ENCODE measurements at places on chromosomes 3 and 15.

DNA sequence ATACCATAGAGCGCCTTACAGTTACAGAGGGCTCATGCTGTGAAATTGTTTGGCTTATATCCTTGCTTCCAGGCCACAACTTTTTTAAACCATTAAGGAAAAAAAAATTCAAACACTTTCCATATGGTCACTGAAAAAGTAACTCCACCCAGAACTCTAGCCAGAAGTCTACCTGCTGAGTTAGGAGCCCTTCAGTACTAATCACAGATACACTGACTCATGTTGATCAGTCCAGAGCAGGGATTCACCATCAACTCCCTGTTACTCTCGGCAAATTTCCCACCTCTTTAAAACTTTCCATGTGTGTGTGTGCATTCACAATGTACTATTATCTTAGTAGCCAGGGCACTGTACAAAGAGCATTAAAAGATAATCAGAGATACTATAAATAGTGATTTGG is 372.8 kb downstream of the MAGI1 start:
- no peak for DNase-seq

- DNase-seq, result no peak
Observed at GRCh38 chr3:126509597-126510307, 7.8 kb downstream of the UROC1 start.

DNA sequence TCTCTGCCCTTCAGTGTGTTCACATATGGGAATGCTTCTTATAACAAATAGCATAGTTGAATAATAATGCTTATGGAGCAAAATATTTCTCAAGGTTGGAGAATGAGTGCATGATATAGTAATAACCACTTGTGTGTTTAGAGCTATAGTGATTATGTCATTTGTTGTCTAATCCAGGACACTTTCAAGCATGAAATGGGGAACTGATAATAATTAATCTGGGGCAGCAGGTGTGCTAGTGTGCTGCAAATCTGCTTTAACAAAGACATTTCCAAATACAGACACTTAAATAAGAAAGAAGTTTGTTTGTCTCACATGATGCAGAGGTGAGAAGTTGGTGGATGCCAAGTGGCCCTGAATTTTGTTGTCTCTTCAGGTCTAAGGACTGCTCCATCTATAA is 579.3 kb upstream of the GRM7 start:
- no peak for DNase-seq

DNA sequence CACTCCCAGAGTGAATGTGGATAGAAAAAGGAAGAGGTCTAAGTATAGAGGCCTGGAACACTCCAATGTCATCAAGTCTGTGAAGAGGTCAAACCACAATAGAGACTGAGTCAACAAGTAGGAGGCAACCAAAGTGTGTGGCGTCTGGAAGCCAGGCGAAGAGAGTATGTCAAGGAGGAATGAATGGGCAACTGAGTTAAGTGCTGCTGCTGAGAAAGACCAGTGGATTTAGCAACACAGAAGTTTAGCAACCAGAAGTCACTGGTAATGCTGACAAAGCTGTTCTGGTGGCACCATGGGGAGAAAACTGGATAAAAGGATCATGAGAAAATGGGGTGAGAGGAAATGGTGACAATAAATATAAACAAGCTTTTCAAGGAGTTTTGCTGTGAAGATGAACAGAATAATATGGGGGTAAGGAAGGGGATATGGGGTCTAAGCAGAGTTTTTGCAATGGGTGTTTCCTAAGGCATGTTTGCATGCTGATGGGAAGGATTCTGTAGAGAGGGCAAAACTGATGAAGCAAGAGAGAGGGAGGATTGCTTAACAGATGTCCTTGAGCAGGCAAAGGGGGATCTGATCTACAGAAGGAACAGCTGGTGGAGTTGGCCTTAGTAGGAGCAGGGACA is 38.4 kb downstream of the PCOLCE2 start:
- DNase-seq, result no peak

DNA sequence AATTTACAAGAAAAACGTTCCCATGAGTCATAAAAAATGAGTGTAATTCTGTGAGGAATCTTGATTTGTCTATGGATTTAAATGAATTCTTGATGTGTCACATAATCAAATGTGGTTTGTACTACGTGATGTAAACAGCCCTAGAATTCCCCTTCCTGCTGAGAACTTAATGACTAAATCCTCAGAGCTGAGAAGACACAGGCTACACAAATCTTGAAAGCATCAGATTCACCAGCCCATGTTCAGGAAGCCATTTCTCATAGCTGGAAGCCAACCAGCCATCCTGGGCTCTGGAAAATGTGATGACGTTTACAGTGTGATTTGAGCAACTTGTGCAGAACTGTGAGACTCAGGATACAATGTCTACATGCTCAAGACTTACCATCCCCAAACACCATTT is 193.7 kb upstream of the MME start:
- no peak for DNase-seq
